ENCODE measurements at places on chromosomes 4 and X. TPM values are rescaled to one million over a fixed set of nuclear protein-coding genes. Genes with fewer than 3 reads are reported as not detected.

The NXF3 gene
- 1.4 TPM for total RNA-seq

The MTTP gene
- total RNA-seq: 0.22 TPM

The MAGEA8 gene
- not detected for total RNA-seq

The GALNTL6 gene
- not detected for total RNA-seq

The TKTL1 gene
- 0.22 TPM for total RNA-seq

The MTNR1A gene
- not detected for total RNA-seq

The SCML2 gene
- 4.0 TPM for total RNA-seq

The MAGED4B gene
- 51.7 TPM for total RNA-seq

The SMS gene
- 301 TPM for total RNA-seq

GRCh38 chr4:111136438-111136837 lies 513.6 kb upstream of the PITX2 start:
- peak; percentile 38 for DNase-seq

- no peak for DNase-seq
These were observed 126.7 kb downstream of the HTR2C start for GRCh38 chrX:114710571-114710970.

DNA sequence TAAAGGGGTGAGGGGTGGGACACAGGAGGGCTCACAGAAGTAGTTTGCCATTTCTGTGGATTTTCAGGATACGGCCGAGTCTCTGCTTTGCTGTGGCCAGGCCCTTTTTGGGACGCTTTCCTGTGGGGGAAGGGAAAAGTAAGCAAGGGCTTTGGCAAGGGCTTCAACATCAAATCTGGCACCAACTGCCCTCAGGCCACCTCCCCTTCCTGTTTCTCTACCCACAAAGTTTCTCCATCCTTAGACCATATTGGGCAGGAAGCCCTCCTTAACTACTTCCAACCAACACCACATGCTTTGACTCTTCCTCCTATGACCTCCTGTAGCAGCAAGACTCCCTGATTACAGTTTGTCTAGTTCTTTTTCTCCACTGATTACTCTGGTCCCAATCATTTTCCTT lies 105.1 kb downstream of the PHF8 start:
- no peak for DNase-seq

DNA sequence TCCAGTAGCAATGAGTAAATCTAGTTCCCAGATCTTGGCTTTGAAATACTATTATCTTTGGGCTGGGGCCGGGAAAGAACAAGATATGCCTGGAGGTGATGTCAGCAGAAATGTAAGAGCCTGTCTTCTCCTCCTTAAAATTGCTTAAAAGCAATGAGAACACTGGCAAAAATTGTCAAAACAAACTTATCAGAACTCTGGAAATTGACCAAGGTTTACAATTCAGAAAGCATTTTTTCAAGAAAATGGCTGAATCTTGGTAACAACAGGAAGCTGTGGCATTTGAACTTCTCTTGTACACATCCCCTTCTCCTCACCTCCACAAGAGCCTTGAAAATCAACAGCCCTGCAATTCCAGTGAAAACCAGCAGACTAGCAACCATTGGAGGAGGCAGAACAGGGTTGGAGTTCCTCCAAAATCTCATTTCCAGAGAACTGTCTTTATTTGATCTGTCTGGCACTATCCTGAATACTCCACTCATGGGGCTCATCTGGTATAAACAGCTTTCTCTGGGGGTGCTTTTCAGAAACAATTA lies 13.5 kb downstream of the TIMP1 start:
- DNase-seq: no peak

DNA sequence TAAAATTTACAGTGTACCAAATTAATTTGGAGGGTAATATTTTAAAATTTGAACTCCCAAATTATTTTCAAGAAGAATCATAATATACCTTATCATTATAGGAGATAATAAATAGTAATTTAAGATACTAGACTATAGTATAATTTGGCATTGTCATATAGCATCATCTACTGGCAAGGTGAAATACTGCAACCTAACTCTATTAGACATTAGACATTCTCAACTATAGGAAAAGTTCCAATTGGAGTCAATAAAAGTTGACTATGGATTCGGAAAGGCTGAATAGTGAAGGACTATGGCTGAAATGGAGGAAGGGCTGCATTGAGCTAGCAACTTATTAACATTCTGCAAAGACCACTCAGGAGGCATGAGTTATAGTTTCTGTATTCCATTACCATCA lies 113.0 kb downstream of the PRDM5 start:
- no peak for DNase-seq

DNA sequence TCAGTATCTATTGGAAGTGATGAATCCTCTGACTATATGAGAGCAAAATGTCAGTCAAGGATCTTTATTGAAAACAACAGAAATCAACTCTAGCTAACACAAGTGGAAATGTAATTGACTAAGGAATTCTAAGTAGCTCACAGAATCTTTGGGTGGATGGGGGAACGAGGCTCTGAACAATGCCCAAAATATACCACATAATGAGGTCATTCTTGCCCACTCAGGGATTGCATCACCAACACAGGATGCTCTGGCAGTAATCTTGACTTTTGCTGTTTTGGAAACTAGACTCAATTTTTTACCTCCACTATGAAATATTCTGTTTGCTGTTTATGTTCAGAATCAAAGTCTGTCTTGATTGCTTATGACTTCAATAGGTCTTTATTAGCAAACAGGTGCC lies 127.4 kb upstream of the UNC5C start:
- DNase-seq: peak; percentile 10

DNA sequence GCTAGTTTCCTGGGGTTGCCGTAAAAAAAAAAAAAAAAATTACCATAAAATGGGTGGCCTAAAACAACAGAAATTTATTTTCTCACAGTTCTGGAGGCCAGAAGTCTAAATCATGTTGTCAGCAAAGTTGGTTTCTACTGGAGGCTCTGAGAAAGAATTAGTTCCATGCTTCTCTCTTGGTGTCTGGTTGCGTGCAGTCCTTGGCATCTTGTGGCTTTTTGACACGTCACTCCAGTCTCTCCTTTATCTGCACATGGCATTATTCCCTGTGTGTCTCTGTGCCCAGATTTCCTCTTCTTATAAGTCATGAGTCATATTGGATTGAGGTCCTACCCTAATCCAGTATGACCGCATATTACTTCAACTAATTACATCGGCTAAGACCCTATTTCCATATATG lies 38.7 kb downstream of the SPATA4 start:
- DNase-seq: peak; percentile 99

DNA sequence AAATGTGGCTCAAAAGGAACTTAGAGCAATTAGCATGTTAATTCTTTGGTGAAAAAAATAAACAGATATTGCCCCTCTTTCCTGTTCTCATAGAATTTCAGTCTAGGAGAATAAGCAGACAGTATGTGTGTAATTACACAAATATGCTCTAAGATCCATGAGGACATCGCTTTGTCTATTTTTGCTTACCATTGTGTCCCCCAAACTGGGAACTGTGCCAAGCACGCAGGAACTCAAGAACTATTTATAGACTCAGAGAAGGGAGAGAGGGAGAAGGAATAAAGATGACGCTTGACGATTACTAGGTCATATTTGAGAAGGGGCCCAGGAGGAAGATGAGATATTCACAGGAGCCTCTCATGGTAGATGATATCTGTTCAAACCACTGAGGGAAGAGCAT lies 692.6 kb downstream of the RAB28 start:
- peak; percentile 23 for DNase-seq

DNA sequence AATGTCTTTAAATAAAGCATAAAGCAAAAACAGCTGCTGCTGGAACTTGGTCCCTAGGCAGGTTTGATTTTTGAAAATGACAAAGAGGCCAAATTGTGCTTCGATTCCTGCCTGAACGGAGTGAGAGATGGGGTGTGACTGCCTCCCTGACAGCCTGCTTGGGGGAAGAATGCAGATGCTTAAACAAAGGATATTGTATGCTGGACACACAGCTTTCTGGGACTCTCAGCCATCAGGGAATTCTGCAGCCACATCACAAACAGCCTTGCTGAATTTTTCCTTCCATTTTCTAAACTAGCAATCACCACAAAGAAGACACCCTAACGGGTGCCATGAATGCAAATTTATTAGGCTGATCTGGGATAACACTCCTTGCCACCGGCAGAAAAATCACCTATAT lies 83.9 kb upstream of the CPEB2 start:
- no peak for DNase-seq

DNA sequence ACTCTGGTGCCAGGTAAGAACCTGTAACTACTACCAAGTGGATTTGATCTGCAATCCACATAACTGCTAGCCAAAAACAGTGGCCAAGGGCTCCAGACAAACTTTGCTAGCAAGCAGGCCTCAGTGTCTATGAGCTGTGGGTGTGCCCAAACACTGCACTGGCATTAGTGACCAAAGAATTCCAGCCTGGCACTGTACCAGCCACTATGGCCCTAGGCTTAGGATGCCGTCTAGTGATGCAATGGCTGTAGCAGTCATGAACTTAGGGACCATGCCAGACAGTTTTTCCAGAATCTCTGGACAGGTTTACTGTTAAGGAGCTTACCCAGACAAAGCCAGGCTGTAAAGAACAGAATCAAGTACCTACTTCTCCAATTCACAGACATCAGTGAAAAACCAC lies 33.7 kb upstream of the PRR27 start:
- no peak for DNase-seq

- DNase-seq: no peak
These were observed 209.7 kb downstream of the CEP135 start for GRCh38 chr4:56158483-56158882.

DNA sequence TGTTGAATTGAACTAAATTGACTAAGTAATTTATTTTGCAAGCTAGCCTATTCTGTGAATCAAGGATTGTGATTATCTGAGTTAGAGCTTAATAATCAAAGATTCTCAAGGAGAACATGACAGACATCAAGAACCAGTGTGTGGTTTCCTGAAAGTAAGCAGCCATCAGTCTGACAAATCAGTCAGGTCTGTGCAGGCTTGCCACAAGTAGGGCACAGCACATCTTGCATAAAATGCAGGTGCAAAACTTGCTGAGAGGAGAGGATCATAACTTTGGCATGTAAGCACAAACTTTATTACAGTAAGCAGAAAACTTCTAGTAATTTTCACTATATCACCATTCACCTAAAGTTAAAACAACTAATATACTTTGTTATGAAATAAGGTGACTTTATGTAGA lies 22.5 kb downstream of the FAM241A start:
- DNase-seq: no peak

- DNase-seq: no peak
These were observed 245.9 kb upstream of the TLL1 start for GRCh38 chr4:165627128-165627527.

DNA sequence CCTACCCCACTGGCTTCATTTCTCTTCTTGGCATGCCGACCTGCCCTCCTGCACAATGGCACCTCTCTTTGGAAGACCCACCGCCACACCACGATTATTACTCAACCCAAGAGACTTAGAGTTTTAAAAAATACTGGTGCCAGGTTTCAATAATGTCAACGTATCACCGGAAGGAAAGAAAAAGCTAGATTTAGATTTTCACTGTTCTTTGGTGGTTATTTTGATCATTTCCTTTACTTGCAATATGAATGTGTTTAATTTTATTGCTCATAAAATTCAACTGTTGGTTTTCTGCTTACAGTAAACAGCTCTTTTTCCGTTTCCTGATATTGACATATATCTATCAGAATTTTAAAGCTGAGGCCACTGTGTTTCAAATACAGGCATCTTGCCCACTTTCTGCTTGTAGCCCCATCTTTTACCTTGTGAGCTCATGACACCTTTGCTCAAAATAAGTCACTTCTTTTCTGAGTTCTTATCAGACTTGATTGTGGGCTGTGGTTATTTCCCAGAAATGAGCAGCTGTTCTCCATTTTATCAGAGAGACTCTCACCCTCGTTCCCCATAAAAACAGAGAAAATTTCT lies 439.1 kb downstream of the INPP4B start:
- no peak for DNase-seq

GRCh38 chr4:53192496-53192895 lies 173.4 kb downstream of the SCFD2 start:
- DNase-seq: no peak
